ENCODE measurements at places on chromosomes 3 and 15.

DNA sequence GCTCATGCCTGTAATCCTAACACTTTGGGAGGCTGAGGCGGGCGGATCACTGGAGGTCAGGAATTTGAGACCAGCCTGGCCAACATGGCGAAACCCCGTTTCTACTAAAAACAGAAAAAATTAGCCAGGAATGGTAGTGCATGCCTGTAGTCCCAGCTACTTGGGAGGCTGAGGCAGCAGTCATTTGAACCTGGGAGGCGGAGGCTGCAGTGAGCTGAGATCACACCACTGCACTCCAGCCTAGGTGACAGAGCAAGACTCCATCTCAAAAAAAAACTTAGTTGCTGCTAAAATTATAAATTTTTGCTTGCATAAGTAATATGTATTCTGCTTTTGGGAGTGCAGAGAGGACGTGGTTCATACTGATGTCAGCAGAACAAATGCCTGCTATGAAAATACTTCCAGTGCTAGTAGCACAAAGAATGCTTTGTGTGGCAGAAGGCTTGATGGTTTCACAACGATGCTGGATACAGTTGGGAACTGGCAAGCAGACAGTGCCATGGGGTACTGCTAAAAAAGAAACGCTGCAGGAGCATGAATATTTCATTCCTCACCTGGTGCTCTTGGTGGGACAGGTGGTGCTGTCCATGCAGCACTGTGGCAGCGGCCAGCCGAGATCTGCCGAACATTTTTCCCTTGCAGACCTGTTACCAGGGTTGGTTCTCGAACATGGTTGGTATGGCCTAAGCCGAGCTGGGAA, 31.1 kb downstream of the FBXL22 start:
- no peaks in the 10 kb centered on the region for H3K27me3 ChIP-seq
- DNase-seq = no peak
- H3K4me1 ChIP-seq = peaks cover 15% of the 10 kb centered on the region
- H3K27ac ChIP-seq = no peak overlapping the region
- no peak overlapping the region for H3K4me3 ChIP-seq

DNA sequence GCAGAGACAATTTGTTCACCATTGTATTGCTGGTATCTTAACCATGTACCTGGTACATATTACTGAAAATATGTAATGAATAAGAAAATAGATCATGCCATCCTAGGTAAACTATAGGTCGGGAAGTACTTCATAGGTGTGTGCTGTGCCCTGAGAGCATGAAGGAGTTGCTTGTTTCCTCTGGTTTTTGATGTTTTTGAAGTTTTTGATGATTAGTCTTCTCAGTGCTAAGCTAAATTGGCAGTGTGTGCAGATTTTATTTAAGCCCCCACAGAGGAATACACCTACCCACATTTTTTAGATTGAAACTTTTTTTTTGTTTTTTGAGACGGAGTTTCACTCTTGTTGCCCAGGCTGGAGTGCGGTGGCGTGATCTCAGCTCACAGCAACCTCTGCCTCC, 16.6 kb downstream of the HMG20A start:
- H3K27ac ChIP-seq = no peak overlapping the region
- peaks cover 19% of the 10 kb centered on the region for H3K4me1 ChIP-seq
- H3K4me3 ChIP-seq = no peak overlapping the region
- H3K27me3 ChIP-seq = no peaks in the 10 kb centered on the region

DNA sequence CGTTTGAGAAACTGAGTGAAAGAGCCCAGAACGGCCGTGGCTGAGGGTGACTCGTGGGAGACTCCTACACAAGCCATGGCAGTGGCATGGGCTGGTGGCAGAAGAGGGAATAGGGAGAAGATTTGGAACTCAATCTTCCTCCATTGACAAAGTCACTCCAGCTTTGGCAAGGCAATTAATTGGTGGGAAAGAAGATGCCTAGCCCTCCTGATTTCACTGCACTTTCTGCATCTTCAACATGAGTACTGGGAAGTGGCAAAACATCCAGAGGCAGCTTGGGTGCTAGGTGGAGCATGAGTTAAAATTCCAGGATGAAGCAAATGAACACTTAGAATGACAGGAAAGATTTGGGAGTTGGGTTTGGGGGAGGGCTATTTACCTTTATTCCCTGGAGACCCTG, 1.4 kb upstream of the TGFBR2 start:
- H3K4me1 ChIP-seq = peaks cover 37% of the 10 kb centered on the region
- no peak for DNase-seq
- H3K27ac ChIP-seq = no peak overlapping the region
- H3K36me3 ChIP-seq = no peaks in the 10 kb centered on the region
- no peak overlapping the region for H3K4me3 ChIP-seq

DNA sequence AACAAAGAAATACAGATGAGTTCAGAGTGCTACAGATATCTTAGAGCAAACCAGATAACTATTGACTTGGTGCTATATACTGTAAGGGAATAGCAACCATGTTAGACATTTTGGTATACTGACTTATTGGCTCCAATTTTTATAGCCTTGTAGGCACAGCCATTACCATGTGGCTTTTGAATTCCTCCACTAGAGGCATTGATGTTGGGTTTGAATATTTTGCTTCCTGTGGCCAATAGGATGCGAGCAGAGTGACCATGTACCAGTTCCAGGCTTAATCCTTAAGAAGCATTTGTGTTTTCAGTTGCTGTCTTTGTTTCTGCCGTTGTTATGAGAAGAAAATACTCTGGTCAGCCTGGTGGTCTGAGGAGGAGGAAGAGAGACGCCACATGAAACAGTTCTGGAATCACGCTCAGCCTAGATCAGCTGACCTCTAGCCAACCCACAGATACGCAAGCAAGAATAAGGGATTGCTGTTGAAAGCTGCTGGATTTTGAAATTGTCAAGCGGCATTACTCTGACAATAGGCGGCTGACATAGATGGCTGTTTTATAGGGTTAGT, 109.4 kb upstream of the TNIK start:
- no peak overlapping the region for H3K4me3 ChIP-seq
- H3K27ac ChIP-seq = no peak overlapping the region
- no peaks in the 10 kb centered on the region for H3K27me3 ChIP-seq
- DNase-seq = no peak
- no peaks in the 10 kb centered on the region for H3K36me3 ChIP-seq

GRCh38 chr15:60717008-60717407, 238.1 kb upstream of the ICE2 start:
- H3K36me3 ChIP-seq = no peaks in the 10 kb centered on the region
- H3K27me3 ChIP-seq = no peaks in the 10 kb centered on the region
- H3K27ac ChIP-seq = no peak overlapping the region
- H3K4me1 ChIP-seq = no peaks in the 10 kb centered on the region
- DNase-seq = no peak

GRCh38 chr3:100097919-100098783, 16.1 kb downstream of the FILIP1L start:
- H3K36me3 ChIP-seq = no peaks in the 10 kb centered on the region
- H3K27me3 ChIP-seq = no peaks in the 10 kb centered on the region
- H3K27ac ChIP-seq = no peak overlapping the region
- H3K4me1 ChIP-seq = no peaks in the 10 kb centered on the region
- H3K4me3 ChIP-seq = no peak overlapping the region
- no peak for DNase-seq

- H3K27ac ChIP-seq = peak overlapping the region; percentile 43
- peaks cover 12% of the 10 kb centered on the region for H3K4me1 ChIP-seq
- peak overlapping the region; percentile 90 for H3K4me3 ChIP-seq
- DNase-seq = peak; percentile 60
Measured at GRCh38 chr3:58237941-58238681, 519 bp downstream of the ABHD6 start.

DNA sequence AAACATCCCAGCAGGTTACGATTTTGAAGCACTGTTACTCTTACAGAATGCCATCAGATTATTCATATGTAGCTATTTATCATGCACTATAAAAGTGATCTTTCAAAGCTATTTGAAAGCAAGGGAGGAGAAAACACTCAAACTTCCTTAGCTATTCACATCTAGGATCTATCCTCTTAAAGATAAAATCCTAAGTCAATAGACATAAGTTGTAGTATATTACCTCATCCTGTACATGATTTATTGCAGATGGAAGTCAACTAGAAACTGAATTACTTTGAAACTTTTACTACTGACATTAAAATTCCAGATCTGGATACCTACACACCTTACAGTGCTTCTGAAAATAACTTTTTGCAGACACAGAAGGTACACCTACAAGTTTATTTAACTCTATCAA, 197.2 kb downstream of the MEIS2 start:
- no peaks in the 10 kb centered on the region for H3K27me3 ChIP-seq
- no peak overlapping the region for H3K4me3 ChIP-seq
- DNase-seq = no peak
- no peaks in the 10 kb centered on the region for H3K36me3 ChIP-seq
- no peak overlapping the region for H3K27ac ChIP-seq

DNA sequence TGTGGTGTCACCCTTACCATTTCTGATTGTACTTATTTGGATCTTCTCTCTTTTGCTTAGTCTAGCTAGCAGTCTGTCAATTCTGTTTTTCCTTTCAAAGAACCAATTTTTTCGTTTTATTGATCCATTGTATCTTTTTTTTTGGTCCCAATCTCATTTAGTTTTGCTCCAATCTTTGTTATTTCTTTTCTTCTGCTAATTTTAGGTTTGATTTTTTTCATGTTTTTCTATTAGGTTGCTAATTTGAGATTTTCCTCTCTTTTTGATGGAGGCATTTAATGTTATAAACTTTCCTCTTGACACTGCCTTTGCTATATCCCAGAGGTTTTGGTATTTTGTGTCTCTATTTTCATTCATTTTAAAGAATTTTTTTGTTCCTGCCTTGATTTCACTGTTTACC, 16.9 kb upstream of the FAM98B start:
- no peak overlapping the region for H3K27ac ChIP-seq
- no peak overlapping the region for H3K4me3 ChIP-seq
- H3K27me3 ChIP-seq = no peaks in the 10 kb centered on the region

- DNase-seq = peak; percentile 4
- H3K27ac ChIP-seq = no peak within 1 kb of the TSS
- no peaks in the 10 kb centered on the region for H3K36me3 ChIP-seq
- peaks cover 13% of the 10 kb centered on the region for H3K27me3 ChIP-seq
- H3K4me3 ChIP-seq = peak within 1 kb of the TSS; percentile 69
Measured at GRCh38 chr3:47578691-47579632, at the start of gene CSPG5. TSS of gene CSPG5 (minus strand) at chr3:47578865. CDS start at chr3:47578693, 172 bp downstream.

GRCh38 chr3:62379321-62379798, 6.0 kb upstream of the FEZF2 start:
- H3K4me3 ChIP-seq = no peak overlapping the region
- no peaks in the 10 kb centered on the region for H3K36me3 ChIP-seq
- H3K4me1 ChIP-seq = no peaks in the 10 kb centered on the region
- no peak overlapping the region for H3K27ac ChIP-seq

- no peak for DNase-seq
- no peak overlapping the region for H3K27ac ChIP-seq
- H3K4me3 ChIP-seq = no peak overlapping the region
- no peaks in the 10 kb centered on the region for H3K36me3 ChIP-seq
Measured at GRCh38 chr3:144119633-144120032, 148.0 kb downstream of the DIPK2A start.

GRCh38 chr3:63875510-63875909, 11.8 kb downstream of the ATXN7 start:
- H3K4me3 ChIP-seq = no peak overlapping the region
- no peak for DNase-seq
- no peaks in the 10 kb centered on the region for H3K36me3 ChIP-seq
- H3K4me1 ChIP-seq = peaks cover 26% of the 10 kb centered on the region
- H3K27me3 ChIP-seq = no peaks in the 10 kb centered on the region
- no peak overlapping the region for H3K27ac ChIP-seq

DNA sequence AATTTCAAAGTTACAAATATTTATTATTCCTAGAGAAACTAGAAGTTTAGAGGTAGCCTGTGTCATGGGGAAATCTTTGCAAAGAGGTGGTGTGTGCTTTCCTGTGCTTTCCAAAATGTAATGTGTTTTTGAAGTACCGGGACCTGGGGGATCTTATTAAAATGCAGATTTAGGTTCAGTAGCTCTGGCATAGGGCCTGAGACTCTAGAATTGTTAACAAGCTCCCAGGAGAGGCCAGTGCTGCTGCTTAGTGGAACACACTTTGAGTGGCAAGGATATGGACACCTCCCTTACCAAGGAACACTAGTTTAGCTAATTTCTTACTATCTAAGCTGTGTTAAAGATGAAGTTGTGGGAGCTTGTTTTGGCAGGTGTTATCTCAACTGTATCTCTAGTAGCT, 428.9 kb downstream of the VGLL3 start:
- no peaks in the 10 kb centered on the region for H3K27me3 ChIP-seq
- H3K4me3 ChIP-seq = no peak overlapping the region
- H3K4me1 ChIP-seq = no peaks in the 10 kb centered on the region

GRCh38 chr3:71350998-71351397, 232.5 kb downstream of the FOXP1 start:
- peaks cover 8% of the 10 kb centered on the region for H3K4me1 ChIP-seq
- no peaks in the 10 kb centered on the region for H3K36me3 ChIP-seq
- H3K27me3 ChIP-seq = no peaks in the 10 kb centered on the region
- no peak for DNase-seq
- H3K27ac ChIP-seq = no peak overlapping the region

DNA sequence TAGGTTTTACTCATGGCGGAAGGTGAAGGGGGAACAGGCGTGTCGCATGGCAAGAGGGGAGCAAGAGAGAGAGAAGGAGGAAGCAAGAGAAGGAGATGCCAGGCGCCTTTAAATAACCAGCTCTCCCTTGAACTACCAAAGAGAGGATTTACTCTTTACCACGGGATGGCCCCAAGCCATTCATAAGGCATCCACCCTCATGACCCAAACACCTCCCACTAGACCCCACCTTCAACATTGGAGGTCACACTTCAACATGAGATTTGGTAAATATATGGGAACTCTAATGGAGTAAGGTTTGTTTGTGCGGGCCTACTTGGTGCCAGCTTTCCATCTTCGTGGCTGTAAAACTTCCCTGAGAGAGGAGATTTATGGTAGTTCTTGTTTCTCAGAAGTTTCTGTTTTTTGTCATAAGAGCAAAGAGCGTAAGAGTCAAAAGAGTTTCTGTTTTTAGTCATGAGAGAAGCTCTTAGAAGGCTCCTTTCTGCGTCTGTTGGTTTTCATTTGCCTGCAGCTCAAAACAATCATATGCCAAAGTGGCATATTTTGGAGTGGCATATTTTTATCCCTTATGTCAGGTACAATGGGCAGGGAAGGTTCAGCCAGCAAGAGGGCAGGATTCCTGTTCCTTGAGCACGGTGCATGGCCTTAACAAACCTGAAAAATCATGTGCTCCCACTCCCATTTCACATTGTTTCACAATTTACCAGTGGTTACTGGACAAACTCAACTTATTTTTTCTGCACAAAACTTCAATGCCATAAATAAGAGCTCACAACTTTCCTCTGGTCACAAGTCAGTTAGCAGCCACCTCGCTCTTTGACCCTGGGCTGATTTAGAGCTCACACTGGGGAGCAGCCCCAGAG, 12.5 kb downstream of the PML start:
- H3K36me3 ChIP-seq = no peaks in the 10 kb centered on the region
- no peak overlapping the region for H3K27ac ChIP-seq

- DNase-seq = no peak
- no peak overlapping the region for H3K4me3 ChIP-seq
- no peaks in the 10 kb centered on the region for H3K27me3 ChIP-seq
- H3K27ac ChIP-seq = no peak overlapping the region
- peaks cover 14% of the 10 kb centered on the region for H3K4me1 ChIP-seq
- no peaks in the 10 kb centered on the region for H3K36me3 ChIP-seq
Measured at GRCh38 chr3:37813403-37813802, 48.3 kb upstream of the CTDSPL start.

Measured in MM.1S (cell line).